Bladder microvascular endothelial cell (primary cell): ENCODE measurements at places on chromosomes 13 and 19. TPM values are rescaled to one million over a fixed set of nuclear protein-coding genes. Genes with fewer than 3 reads are reported as not detected.

Gene ADGRE1
- not detected in 2 replicates for total RNA-seq

Gene FBXO17
- total RNA-seq = 1.1 and 13.6 TPM in 2 replicates

Gene OR4F17
- not detected in 2 replicates for total RNA-seq

Gene COX6B2
- not detected in 2 replicates for total RNA-seq

Gene SLC25A41
- total RNA-seq = 0.06 TPM in 1 of 2 replicates, not detected in the other

Gene PGLYRP1
- not detected in 2 replicates for total RNA-seq

Gene CAPN12
- total RNA-seq = 0.19 TPM in 1 of 2 replicates, not detected in the other

Gene PLK5
- not detected in 2 replicates for total RNA-seq

Gene ATP4A
- not detected in 2 replicates for total RNA-seq

Gene TMPRSS9
- total RNA-seq = 0.06 TPM in 1 of 2 replicates, not detected in the other

Gene KIR3DL1
- not detected in 2 replicates for total RNA-seq
